ENCODE measurements at places on chromosomes 16 and 17.
A peak's percentile ranks its signal among the peaks of the same experiment; 100 is the strongest.

DNA sequence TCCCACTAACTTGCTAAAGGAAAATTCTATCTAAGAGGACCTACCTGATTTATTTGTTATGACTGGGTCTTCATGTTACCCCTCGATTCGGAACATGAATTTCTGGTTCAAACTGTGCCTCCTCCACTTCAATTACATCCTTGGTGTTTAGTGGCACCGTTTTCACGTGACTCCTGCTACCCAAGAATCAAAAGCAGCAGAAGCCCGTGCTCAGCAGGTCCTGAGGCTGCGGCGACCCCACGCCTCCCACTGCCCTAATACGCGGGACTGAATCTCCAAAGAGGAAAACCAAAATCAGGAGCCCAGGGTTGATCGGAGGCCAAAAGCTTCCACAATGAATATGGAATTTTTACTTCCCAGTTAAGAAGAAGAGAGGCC, 94.0 kb upstream of the METRNL start:
- no peak for DNase-seq

GRCh38 chr17:15351925-15352324, 10.5 kb upstream of the TEKT3 start:
- no peak for DNase-seq

DNA sequence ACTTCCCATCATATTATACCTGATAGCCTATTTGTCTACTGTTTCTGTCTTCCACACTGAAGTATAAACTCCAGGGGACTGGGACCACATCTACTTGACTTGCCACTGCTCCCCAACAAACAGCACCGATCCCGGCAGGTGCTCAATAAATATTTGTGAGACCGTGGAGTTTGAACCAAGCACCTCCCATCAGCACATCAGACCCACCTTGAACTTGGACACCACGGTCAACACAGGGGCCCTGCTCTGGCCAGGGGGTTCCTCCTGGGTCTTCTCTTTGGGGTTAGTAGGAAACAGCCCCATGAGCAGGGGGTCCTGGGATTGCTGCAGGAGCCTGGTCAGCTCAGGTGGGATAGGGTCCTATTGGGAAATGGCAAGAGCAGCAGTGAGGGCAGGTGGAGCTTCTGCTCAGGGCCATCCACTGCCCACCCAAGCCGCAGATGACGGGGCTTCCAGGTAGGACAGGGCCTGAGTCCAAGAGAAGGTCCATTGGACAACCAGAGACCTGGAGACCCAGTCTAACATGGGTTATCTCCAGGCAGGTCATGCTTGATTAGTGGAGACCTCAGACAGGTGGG, 19.9 kb downstream of the ZNHIT3 start:
- DNase-seq = no peak

GRCh38 chr17:41638941-41639340, 14.6 kb upstream of the KRT17 start:
- no peak for DNase-seq

GRCh38 chr17:427327-427726, 74.7 kb upstream of the RPH3AL start:
- no peak for DNase-seq

DNA sequence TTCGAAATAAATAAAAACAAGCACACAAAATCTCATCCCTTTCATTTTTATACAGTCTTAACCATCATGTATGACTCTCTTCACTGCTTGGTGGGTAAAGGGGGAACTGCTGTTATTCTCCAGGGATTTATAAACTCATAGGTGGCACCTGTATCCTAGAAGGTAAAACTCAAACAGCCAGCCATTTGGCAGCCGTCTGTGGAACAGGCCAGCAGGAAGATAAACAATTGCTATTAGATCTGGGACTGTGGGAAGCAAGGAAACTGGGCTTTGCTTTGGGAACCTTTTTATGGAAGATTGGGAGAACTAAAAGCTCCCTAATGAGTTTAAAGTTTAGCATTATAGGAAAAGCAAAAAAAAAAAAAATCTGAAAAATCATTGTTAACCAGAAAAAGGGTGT, 126.0 kb downstream of the TANGO6 start:
- DNase-seq = no peak

GRCh38 chr16:47026492-47026891, 53.0 kb upstream of the DNAJA2 start:
- no peak for DNase-seq

- DNase-seq = no peak
Measured at GRCh38 chr17:27748360-27748825, 51.9 kb downstream of the NOS2 start.

GRCh38 chr17:77196251-77196650, 55.5 kb downstream of the SEC14L1 start:
- no peak for DNase-seq

DNA sequence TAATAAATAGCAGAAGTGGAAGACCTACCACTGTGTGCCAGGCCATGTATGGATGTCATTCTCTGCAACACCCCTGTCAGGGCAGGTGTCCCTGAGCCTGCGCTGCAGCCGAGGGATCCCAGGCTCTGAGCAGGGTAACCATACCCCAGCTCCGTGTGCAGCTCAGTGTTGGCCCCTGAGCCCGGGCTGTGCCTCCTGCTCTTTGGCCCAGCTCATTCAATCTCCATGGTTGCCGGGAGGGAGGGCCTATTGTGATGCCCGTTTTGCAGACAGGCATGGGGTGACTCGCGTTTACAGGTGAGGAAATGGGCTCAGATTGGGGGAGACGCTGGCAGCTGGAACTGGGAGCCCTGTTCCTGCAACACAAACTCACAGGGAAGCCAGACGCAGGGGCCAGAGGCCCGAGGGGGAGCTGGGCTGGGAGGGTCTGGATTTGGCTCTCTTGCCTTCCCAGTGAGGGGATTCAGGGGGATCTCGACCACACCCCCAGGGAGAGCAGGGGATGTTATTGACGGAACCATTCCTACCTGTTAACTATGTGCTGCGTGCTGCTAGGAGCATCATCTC, 190.5 kb downstream of the IRF8 start:
- no peak for DNase-seq

- no peak for DNase-seq
Measured at GRCh38 chr16:83831456-83831987, 23.7 kb downstream of the HSBP1 start.

DNA sequence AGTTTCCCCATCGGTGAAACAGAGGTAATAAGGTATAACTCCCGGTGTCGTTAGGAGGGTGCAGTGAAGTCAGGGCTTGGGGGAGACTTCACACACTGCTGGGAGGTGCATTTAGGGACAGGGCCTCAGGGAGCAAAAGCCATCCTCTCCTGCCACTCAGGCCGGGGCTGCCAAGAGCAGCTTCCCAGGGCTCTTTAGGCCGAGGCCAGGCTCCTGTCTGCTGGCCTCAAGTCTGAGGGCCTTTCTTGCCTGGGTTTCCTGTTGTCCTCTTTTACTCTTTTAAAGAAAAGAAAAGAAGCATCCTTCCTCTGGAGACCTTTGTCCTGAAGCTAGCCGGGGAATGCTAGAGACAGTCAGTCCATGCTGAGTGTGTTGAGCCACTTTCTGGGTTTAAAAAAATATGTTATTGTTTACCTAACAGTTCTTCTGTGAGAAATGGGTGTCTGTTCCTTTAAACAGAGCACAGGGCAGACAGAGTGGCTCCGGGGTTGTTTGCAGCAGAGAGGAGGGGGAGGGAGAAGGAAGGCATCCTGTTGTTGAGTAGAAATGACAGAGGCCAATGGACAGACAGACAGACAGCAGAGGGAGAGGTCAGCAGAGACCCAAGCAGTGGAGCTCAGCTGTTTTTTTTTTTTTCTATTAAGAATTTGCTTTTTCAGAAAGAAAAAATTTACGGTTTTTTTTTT, 79.1 kb downstream of the C17orf67 start:
- DNase-seq = no peak

- DNase-seq = no peak
Measured at GRCh38 chr16:19766554-19766884, 48.4 kb downstream of the IQCK start.

- DNase-seq = peak; percentile 11
Measured at GRCh38 chr16:56357241-56357764, 68.0 kb downstream of the AMFR start.

GRCh38 chr17:44738214-44738906, 20.4 kb upstream of the ADAM11 start:
- DNase-seq = no peak

DNA sequence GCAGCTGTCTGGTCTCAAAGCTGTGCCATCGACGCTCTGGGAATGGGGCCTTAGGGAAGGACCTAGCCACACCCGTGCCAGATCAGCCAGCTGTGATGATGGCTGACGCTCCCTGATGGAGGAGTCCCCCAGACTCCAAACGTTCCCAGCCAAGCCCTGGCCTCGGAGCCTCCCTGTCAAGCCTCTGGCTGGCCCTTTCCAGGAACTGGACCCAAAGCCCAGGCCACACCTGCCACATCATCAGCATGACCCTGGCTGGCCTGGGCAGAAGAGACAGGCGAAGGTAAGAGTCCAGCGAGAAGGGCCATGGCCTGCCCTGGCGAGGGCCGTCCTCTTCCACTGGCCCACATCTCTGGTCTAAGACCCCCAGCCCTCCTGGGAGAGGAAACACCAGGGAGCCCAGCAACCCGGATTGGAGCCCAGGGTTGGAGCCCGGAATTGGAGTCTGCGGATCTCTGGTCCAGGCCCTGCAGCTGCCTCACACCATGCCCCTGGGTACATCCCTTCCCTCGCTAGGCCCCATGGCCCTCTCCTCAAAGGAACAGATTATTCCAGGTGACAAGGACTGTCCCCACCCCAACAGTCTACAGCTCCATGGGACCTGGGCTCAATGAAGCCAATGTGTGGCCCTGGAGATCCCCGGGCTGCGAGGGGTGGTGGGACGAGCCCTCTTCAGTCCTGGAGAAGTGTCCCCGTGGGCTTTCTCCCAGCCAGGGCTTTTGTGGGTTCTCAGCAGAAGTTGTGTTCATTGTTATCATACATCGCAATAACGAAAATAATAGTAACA, 105.1 kb upstream of the TNRC6C start:
- no peak for DNase-seq

GRCh38 chr17:45228763-45229539, 7.3 kb downstream of the FMNL1 start:
- DNase-seq = peak; percentile 85

DNA sequence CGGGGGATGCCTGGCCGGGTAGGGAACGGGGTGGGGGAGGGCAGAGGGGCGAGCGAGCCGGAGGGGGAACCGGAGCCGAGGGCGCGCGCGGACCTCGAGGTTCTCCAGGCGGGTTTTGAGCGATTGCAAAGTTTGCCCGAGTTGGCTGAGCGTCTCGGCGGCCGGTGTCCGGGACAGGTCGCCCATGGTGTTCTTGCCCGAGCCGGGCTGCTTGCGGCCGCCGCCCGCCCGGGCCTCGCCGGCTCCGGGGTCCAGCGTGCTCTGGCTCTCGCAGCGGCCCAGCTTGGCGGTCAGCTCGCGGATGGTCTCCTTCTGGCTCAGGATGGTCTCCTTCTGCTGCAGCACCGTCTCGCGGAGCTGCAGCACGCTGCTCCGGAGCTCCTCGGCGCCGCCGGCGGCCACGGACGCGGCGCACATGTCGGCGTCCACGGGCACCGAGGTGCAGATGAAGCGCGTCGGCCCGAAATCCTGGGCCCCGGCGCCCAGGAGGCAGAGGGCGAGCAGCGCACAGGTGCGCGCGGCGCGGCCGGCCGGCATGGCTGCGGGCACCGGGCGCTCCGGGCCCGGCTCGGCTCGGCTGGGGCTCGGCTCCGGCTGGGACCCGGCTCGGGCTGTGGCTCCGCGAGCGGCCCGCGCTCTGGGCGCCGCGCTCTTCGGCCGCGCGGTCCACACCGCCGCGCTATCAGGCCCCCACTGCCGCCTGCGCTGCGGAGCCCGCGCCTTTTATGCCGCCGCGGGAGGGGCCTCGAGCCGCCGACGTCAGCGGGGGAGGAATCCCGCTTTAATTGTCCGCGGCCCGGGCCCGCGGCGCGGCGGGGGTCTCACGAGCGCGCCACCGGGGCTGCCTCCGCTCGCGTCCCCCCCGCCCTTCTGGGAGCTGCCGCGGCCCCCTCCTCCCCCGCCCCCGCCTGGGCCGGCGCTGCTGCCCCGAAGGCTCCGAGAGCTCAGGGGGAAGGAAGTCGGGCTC, at the start of gene NPTX1:
Gene NPTX1 (minus strand): TSS at position 698 of the 967 bp plus-strand sequence. CDS start 161 bp downstream, at position 537.
- DNase-seq = no peak

- DNase-seq = no peak
Measured at GRCh38 chr17:75266316-75267152, 4.5 kb downstream of the MIF4GD start.

- DNase-seq = no peak
Measured at GRCh38 chr17:42192189-42193126, 1.8 kb downstream of the GHDC start.

GRCh38 chr16:5776876-5777275, 679.3 kb upstream of the EEF2KMT start:
- no peak for DNase-seq

GRCh38 chr17:29682987-29683386, 60.3 kb upstream of the CORO6 start:
- DNase-seq = no peak

DNA sequence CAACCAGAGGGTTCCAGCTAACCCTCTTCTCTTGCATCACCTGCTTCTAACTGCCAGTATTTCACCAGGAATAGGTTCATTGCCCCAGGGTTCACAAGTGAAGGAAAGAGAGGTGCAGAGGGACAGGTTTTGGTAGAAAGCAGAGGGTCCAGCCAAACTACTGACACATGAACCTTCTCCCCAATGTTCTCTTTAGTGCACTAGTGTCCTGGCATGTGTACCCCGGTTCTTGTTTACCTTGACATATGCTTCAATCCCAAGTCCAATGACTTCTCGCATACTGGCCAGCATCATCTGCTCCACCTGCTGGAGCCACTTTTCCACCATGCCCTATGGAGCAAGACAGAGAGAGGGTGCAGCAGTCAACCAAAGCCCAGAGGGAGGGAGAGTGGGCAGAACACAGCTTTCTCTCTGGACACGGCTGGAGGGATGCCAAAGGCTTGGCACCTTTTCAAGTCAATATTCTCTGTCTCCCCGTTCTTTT, 90.6 kb downstream of the DNAH3 start:
- DNase-seq = no peak

DNA sequence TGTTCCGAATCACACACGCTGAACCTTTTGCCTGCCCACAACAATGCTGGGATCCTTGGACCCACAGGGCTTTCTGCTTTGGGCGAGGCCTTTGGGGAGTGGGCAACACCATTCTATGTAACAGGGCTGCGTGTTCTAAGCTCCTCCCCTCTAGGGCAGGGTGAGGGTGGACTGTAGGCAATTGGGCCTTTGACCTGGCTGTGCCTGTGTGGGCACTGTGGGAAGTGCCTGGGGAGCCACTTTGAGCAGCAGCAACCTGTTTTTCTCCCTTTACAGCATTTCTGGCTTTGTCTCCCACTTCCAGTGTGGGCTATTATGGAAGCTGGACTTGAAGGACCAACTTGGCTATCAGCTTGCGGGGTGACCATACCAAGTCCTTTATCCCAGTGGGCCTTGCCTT, 128.9 kb upstream of the WSCD1 start:
- no peak for DNase-seq

- DNase-seq = peak; percentile 18
Measured at GRCh38 chr17:9522074-9522473, 53.5 kb downstream of the STX8 start.

- no peak for DNase-seq
Measured at GRCh38 chr16:11581678-11582077, 5.0 kb downstream of the LITAF start.

DNA sequence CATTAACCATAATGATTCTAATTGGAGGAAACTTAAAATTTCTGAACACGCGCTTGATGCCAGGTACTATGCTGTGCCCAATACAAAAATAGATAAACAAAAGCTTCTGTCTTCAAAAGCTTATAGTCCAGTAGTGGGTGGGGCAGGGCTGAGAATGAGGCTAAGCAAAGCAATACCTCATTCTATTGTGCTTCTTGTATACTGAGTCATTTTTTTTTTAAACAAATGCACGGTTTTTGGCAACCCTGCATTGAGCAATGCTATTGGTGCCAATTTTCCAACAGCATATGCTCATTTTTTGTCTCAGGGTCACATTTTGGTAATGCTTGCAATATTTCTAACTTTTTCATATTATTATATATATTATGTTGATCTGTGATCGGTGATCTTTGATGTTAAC, 34.7 kb upstream of the HNF1B start:
- no peak for DNase-seq

Measured in tibial nerve (tissue), 4 donors.